NCI-H774 (cell line): ENCODE measurements at places on chromosomes 2 and 18.

GRCh38 chr2:97747716-97748115 is 34.3 kb downstream of the ZAP70 start:
- DNase-seq = no peak

- no peak for DNase-seq
Measured at GRCh38 chr2:73291461-73292315, 1.7 kb downstream of the EGR4 start.

- no peak for DNase-seq
Measured at GRCh38 chr2:80302314-80303005, 2.1 kb downstream of the LRRTM1 start.

DNA sequence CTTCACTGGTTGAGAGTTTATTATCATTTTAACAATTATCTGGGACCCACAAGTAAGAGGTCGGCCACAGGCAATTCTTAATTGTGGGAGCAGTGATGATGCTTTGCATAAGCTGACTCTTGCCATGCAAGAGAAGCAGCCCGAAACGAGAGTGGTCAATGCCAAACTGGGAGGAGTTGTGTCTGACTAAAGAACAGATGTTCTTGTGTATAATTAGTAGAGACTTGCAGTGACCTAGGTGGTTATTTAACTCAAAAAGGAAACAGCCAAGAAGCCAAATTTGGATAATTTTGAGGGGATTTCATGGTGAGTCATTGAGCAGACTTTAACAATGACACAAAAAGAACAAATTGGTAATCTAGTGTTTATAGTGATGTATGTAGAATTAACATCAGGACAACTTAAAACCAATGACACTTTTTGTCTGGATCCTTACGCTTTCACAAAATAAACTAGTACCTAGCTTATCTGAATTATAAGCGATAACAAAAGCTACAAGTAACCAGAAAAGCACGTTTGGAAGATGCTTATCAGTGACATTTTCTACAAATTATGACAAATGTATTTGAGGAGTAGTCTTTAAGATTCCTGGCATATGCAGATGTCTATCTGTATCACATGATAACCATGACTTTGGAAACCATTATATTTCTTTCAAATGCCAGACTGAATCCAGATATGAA is 184.7 kb upstream of the DLGAP1 start:
- no peak for DNase-seq

GRCh38 chr2:51071191-51071590 is 39.3 kb upstream of the NRXN1 start:
- no peak for DNase-seq

DNA sequence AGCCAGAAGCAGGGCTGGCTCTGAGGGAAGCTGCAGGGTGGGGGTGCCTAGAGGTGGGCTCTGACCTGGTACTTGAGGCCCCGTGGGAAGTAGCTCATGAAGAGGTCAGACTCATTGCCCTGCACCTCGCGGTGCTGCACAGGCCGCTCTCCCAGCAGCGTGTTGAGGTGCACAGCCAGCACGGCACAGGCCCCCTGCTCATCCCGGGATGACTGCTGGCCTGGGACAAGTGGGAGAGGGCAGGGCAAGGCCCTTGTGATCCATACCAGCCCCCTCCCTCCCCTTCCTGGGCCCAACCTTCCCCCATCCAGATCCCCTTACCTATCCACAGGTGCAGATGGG is 8.7 kb downstream of the CAPG start:
- no peak for DNase-seq

- DNase-seq = no peak
Measured at GRCh38 chr2:27121906-27122305, 1.7 kb upstream of the ABHD1 start.

- DNase-seq = no peak
Measured at GRCh38 chr18:49621717-49622351, 60.0 kb downstream of the LIPG start.

- DNase-seq = no peak
Measured at GRCh38 chr2:176683618-176684111, 414.4 kb downstream of the MTX2 start.

DNA sequence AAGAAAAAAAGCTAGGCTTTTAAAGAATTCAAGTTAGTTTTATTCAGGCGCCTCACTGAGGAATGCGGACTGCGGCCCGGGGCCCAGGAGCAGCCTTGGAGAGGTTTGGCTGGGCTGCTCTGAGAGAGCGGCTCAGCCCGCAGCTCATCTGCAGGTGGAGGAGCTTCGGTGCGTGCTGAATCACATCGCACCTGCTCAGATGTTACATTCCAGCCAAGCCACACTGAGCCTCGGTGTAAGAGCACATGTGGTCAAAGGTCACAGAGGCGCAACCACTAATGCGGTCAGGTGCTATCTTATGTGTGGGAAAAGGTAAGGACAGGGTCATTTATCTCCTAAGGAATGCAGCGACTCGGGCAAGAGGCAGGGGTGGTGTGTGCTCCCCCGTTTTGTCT is 17.1 kb upstream of the CNDP1 start:
- no peak for DNase-seq

GRCh38 chr18:49849331-49850217 is 36.2 kb upstream of the ACAA2 start:
- peak; percentile 58 for DNase-seq

DNA sequence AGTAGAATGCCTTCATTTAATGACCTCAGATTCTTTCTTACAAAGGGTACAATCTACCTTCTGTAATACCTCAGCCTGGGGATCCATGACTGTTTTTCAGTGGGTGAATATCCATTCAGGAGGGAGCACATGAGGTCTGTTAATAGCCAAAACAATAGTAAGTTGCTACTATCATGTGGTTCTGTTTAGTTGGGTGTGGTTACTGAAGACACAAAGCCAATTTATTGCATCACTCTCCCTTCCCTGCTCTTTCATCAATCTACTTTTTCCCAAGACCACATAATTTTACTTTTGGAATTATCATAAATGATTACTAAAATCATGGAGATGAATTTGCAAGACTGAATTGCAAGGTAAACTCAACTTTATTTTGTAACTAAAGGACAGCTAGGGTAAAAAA is 254.2 kb downstream of the GALNT13 start:
- no peak for DNase-seq

DNA sequence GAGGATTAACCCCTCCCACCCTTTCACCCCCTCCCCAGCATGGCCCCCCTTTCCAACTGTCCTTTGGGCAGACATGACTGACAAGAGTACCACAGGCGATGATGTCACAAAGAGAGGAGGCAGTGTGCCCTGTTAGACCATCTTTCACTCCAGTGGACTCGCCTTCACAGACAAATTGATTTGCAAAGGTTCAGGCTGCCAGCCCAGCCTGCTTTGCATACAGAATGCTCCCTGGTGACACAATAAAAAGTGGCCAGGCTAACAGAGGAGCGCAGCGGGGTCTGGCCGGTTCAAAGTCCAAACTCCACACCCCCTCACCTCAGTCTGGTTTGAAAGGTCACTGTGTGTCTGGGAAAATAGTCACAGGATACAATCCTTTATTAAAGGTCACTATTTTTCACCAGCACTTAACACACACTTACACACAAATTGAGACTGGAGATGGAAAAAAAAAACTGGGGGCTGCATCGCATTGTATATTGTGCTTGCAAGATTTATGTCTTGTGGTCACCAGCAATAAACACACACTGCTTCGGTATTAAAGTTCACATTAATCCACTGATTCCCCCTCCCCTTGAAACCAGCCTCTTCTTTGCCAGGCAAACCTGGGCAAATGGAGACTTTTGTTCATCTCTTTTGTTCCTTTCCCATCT is 236.9 kb downstream of the BCL11A start:
- no peak for DNase-seq

- DNase-seq = no peak
Measured at GRCh38 chr18:44123743-44124142, 556.9 kb upstream of the SETBP1 start.

- DNase-seq = no peak
Measured at GRCh38 chr2:17621781-17622180, 81.3 kb downstream of the VSNL1 start.

DNA sequence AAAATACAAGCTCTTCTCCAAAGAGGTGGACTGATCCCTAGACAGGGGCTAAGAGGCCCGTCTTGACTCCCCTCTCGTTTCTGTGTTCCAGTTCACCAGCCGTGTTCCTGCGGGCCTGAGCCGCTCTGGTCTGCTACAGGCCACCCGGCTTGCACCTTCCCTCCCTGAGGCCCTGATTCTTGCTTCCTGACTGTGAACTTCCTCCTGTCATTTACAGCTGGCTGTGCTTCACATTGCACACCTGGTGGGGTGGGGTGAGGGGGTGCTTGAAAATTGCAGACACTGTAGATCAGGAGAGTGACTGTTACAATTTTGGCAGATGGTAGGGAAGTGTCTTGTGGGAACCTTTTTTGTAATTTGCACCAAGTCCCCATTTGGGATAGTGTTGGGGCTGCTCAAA is 64.4 kb downstream of the TSN start:
- no peak for DNase-seq

- DNase-seq = no peak
Measured at GRCh38 chr18:60406721-60407120, 34.1 kb upstream of the MC4R start.

- no peak for DNase-seq
Measured at GRCh38 chr18:76505614-76506013, 10.6 kb upstream of the ZNF516 start.

- no peak for DNase-seq
Measured at GRCh38 chr18:27278131-27278530, 93.0 kb upstream of the CHST9 start.

DNA sequence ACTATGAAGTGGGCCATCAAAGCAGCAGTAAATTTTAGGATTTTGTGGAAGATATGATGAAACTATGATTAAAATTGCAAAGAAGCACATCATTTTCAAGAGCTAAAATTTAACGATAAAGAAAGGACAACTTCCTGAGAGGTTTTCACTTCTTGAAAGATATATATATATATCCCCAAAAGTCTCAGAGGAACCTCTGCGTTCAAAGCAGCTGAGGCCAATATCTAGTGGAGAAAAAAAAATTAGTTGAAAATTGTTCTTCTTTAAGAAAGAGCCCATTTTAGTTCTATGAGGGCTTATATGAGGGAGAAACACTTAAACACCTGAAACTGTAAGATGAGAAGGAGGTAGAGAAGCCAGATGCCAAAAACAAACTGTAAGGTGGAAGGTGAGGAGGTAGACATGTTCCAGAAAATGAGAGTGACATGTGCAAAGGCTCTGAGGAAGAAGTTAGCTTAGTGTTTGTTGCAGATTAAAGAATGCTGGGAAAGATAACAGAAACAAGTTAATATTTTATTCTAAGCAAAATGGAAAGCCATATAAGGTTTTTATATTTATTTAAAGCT is 72.9 kb upstream of the VRK2 start:
- no peak for DNase-seq

GRCh38 chr18:28960146-28960545 is 783.2 kb upstream of the CDH2 start:
- no peak for DNase-seq

- peak; percentile 45 for DNase-seq
Measured at GRCh38 chr2:114550895-114551793, 108.7 kb downstream of the DPP10 start.

DNA sequence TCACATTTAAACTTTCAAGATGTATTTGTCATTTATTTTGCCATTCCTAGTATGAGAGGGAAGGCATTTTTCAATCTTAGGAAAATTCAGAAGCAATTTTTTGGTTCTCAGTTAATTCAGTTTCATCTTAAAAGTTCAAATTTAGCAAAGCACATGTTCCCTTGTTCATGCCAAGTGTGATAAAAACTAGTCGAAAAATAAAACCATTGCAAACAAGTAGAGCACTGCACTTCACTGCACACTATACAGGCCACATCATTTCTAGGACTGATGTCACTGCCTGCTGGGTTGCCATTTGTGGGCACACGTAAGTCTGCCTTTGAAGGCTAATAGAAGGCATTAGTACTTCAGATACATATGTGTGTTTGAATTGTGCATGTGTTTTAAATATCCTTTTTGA is 14.3 kb downstream of the TBR1 start:
- no peak for DNase-seq
